ENCODE measurements at places on chromosomes 6 and 20. TPM values are rescaled to one million over a fixed set of nuclear protein-coding genes. Genes with fewer than 3 reads are reported as not detected.

DNA sequence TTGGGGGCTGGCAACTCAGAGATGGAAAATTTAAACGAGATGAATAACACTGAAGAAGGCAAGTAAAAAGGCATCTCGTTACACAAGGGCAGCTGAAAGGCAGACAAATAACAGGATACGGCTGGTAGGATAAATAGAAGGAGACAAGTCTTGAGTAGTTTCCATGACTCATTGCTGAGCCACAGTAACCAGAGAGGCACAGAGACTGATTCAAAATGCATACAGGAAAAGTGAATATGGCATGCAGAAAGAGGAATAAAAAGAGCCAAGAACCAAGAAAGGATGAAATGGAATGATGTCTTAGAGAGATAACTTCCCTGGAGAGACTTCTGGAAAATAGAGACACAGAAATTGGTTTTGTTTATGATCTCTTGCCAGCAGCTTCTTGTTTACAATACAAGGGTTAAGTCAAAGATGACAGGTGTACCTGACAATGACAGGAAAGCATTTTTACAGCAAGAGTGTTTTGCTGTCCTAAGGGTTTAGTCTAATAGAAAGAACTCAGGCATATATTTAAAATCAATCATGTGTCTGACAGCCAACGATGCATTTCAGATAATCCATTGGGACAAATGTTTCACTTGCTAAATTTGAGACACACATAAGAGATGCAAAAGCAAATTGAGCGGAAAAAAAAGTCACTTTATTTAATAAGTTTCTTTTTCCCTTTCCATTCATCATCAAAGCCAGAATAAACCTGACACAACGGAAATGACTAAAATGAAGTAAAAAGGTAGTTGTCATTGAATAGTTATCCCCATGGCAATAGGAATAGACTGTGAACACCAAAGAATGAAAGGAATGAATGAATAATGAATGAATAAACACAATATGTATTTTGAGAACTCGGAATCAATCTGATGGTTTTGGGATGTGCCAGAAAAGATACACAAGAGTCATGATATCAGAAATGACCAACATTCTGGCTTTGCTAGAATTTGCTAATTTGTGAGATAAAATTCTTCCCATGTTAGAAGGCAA lies 68.0 kb upstream of the KCNQ5 start:
- H3K27ac ChIP-seq = no peak overlapping the region
- no peaks in the 10 kb centered on the region for H3K4me1 ChIP-seq
- no peak overlapping the region for H3K4me3 ChIP-seq
- no peaks in the 10 kb centered on the region for H3K36me3 ChIP-seq
- no peak for DNase-seq

DNA sequence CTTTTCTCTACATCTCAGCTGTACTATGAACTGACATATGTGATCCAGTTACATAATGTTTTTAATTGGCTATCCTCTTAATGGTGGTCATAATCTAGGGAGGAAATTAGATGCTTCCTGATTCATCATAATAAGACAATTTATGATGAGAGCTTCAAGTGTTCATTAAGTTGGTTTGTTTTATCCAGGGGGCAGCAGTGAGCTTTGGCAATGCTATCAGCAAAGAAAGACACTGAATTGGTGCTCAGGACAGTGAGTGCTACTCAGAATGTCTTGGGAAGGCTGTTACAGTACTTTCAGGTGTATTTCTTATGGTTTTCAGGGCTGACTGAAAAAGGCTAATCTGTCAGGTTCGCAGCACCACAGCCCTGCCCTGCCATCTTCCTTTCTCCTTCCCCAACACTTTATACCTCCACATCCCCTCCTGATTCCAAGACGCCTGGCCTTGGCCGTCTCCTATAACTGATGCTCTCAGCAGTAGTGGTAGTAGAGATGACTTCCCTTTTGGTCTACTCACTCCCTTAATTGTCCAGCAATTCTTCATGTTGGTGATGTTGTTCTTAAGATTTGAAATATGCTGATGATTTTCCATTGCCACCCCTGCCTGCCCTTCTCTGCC lies 67.0 kb upstream of the TNFAIP3 start:
- H3K36me3 ChIP-seq = no peaks in the 10 kb centered on the region
- H3K27me3 ChIP-seq = no peaks in the 10 kb centered on the region
- H3K4me3 ChIP-seq = no peak overlapping the region
- H3K4me1 ChIP-seq = peaks cover 98% of the 10 kb centered on the region
- H3K27ac ChIP-seq = peak overlapping the region; percentile 72

- no peak for DNase-seq
- no peak overlapping the region for H3K4me3 ChIP-seq
- no peak overlapping the region for H3K27ac ChIP-seq
- no peaks in the 10 kb centered on the region for H3K36me3 ChIP-seq
- no peaks in the 10 kb centered on the region for H3K4me1 ChIP-seq
- no peaks in the 10 kb centered on the region for H3K27me3 ChIP-seq
These were observed 725.1 kb downstream of the KIF16B start for GRCh38 chr20:15848126-15848525.

DNA sequence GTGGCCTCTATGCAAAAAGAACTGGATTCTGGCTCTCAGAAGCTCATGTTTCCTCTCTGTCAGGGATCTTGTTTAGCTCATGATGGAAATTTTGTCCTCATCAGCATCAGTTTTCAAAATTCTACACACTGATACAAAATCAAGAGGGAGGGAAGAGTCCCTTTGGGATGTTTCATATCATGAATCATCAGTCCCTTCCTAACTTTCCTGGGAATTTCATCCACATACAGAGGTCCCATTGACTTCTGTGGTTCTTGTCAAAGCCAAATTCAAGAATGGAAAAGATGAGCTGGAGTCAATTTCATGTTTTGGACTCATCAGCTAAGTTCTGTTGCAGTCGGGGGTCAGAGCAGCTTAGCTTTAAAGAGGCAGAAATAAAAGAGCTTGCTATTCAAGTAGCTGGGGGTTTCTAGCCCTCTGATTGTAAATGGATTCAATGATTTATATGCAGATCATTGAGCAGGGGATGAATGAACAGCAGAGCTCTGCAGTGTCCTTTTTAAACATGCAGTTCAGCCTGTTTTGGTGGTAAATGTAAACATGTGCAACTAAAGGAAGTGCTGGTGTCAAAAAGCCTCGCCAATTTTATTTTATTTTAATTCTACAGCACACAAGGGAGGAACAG lies 21.3 kb upstream of the TMEM14A start:
- no peak overlapping the region for H3K4me3 ChIP-seq
- H3K36me3 ChIP-seq = no peaks in the 10 kb centered on the region
- no peak for DNase-seq
- H3K27ac ChIP-seq = no peak overlapping the region
- H3K27me3 ChIP-seq = no peaks in the 10 kb centered on the region
- H3K4me1 ChIP-seq = no peaks in the 10 kb centered on the region

DNA sequence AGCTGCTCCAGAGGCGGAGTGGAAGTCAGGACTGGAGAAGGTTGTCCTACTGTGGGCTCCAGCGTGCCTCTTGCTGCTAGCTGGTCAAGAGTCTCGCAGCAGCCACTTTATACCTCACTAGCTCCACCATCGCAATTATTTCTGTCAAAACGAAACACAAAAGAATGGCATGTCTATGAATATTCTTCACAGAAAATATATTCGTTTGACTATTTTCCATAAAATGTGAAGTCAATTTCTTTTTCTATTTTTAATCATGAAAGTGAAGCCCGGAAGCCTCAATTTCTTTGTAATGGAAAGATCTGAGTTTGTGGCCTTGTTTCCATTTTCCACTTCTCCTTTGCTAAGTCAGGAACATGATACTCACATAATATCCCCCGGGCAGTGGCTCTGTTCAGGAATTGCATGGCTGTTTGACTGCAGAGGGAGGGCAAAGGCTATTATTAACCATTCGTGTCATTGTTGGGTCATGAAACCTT lies 51.7 kb downstream of the DTD1 start:
- no peaks in the 10 kb centered on the region for H3K36me3 ChIP-seq
- H3K27me3 ChIP-seq = no peaks in the 10 kb centered on the region

DNA sequence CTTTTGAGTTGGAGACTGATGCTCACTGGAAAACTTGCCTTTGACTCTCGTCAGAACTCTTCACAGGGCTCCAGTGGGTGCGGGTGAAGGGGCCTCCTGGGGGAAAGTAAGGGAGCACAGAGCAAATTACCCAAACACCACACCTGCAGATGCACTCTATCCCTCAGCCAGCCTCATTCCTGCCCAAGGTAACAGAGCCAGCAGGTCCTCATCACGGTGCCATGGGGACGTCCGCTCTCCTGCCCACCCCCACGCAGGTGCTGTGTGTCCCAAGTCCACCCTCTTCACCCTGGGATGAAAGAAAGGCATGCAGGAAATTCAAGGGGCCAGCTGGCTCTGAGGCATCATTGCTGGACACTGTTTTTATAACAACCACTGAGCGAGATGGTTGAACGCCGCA lies 269.0 kb downstream of the SMOC2 start:
- no peaks in the 10 kb centered on the region for H3K4me1 ChIP-seq
- no peak overlapping the region for H3K27ac ChIP-seq
- H3K4me3 ChIP-seq = no peak overlapping the region
- H3K27me3 ChIP-seq = no peaks in the 10 kb centered on the region
- no peak for DNase-seq

DNA sequence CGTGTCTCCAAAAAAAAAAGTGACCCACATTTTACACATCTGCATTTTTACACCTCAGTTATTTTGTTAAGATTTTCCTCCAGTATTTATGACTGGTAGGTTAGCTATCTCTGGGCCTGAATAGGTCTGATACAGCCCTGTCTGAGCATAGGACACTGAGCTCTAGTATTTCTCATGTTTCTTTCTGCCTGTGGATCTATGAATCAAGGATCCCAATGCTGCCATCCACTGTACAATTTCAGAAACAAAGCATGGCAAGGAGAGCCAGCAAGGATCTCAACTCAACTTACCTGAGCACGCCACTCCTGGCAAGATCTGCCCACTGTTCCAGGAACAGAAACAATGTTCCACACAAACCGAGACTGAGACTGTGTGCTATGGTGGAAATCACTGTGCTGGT lies 36.4 kb upstream of the ENPP5 start:
- DNase-seq = no peak
- H3K36me3 ChIP-seq = no peaks in the 10 kb centered on the region
- H3K4me1 ChIP-seq = no peaks in the 10 kb centered on the region
- H3K27me3 ChIP-seq = no peaks in the 10 kb centered on the region
- H3K27ac ChIP-seq = no peak overlapping the region

- H3K36me3 ChIP-seq = no peaks in the 10 kb centered on the region
- H3K27ac ChIP-seq = no peak overlapping the region
- DNase-seq = no peak
- no peak overlapping the region for H3K4me3 ChIP-seq
These were observed 87.1 kb upstream of the POU3F2 start for GRCh38 chr6:98747273-98747672.

DNA sequence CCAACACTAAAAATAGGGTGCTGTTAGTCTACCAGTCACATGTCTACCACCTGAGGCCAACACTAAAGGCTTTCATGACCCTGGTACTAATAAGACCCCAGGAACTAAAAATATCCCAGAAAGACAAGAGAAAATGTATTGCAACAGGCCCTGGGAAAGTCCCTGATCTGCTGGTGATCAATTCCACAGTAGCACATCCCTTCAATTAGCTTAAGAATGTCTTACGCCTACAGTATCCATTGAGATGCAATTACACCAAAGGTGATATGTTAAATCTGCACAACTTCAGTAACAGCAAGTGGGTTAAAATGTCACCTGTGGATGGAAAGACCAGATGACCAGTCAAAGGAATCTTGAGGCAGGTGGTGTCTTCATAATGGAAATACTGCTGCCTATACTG lies 3.1 kb downstream of the SEMG1 start:
- no peak overlapping the region for H3K27ac ChIP-seq
- H3K4me1 ChIP-seq = no peaks in the 10 kb centered on the region
- DNase-seq = no peak
- H3K4me3 ChIP-seq = no peak overlapping the region
- no peaks in the 10 kb centered on the region for H3K27me3 ChIP-seq
- no peaks in the 10 kb centered on the region for H3K36me3 ChIP-seq

DNA sequence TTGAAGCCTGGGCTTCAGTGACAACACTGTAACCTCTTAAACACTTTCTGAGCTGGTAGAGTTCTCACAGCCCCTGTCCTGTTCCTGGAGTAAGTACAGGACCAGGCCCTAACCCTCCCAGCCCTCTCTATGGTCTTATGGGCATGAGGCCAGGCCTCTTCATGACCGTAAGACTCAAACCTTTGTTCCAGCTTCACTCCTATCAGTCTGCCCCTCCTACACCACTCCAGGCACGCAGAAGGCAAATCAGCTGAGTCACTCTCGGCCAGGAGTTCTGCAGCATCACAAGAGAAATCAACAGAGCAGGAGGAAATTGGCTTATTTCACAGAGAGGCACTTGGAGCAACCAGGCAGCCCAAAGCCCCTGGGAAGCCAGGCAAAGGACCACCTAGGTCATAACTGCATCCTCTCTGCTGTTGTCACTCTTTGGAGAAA lies 25.3 kb upstream of the CHD6 start:
- peak overlapping the region; percentile 88 for H3K27ac ChIP-seq
- no peak overlapping the region for H3K4me3 ChIP-seq
- peaks cover 17% of the 10 kb centered on the region for H3K4me1 ChIP-seq
- DNase-seq = peak; percentile 78
- no peaks in the 10 kb centered on the region for H3K36me3 ChIP-seq

DNA sequence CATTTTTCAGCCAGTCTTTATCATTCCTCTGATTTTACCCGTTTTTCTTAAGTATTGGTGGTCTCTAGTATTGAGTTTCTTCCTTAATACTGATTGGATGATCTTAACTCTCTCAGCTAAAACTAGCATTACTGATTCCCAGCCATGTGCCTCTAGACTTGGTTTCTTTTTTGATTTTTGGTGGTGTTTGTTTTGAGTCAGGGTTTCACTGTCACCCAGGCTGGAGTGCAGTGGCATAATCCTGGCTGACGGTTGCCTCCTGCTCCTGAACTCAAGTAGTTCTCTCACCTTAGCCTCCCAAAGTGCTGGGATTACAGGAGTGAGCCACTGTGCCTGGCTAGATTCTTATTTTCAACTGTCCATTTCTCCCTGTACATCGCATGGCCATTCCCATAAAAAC lies 24.9 kb downstream of the DPPA5 start:
- H3K27me3 ChIP-seq = no peaks in the 10 kb centered on the region
- no peak for DNase-seq
- no peak overlapping the region for H3K4me3 ChIP-seq
- no peaks in the 10 kb centered on the region for H3K36me3 ChIP-seq
- H3K4me1 ChIP-seq = no peaks in the 10 kb centered on the region
- H3K27ac ChIP-seq = no peak overlapping the region

FOXP4 gene
- 117 TPM for total RNA-seq

DEFB118 gene
- total RNA-seq = not detected

HLA-DMA gene
- total RNA-seq = 2.1 TPM

RSPO3 gene
- 0.11 TPM for total RNA-seq

LINC00237 gene
- total RNA-seq = 1.8 TPM

CDH22 gene
- 0.11 TPM for total RNA-seq

MTFR2 gene
- total RNA-seq = 18.5 TPM

CAP2 gene
- total RNA-seq = 8.9 TPM

MUC21 gene
- not detected for total RNA-seq

COL19A1 gene
- not detected for total RNA-seq

CLDN20 gene
- not detected for total RNA-seq

THEMIS gene
- total RNA-seq = not detected

DUSP15 gene
- 8.2 TPM for total RNA-seq

ZSCAN9 gene
- total RNA-seq = 13.9 TPM
